ENCODE measurements at places on chromosomes 2 and 18.

GRCh38 chr2:197086500-197086899 is 160.0 kb upstream of the PGAP1 start:
- no peak for DNase-seq

DNA sequence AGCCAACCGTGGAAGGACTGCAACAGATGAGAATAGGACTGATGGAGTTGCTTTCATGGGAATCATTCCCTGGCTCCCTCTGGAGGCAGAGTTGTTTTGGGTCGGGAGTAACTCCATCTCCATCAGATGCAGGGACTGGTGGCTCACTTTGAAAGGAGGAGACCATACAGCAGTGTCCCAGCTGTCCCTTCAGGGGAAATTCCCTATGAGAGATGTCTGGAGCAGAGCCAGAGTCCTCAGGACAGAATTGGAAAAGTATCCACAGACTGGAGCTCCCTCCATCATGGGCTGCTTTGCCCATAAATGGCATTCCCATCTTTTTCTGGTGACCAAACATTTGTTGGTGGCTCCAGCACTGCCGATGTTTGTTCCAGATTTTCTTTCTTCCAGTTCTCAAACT is 144.3 kb downstream of the NCK2 start:
- no peak for DNase-seq

DNA sequence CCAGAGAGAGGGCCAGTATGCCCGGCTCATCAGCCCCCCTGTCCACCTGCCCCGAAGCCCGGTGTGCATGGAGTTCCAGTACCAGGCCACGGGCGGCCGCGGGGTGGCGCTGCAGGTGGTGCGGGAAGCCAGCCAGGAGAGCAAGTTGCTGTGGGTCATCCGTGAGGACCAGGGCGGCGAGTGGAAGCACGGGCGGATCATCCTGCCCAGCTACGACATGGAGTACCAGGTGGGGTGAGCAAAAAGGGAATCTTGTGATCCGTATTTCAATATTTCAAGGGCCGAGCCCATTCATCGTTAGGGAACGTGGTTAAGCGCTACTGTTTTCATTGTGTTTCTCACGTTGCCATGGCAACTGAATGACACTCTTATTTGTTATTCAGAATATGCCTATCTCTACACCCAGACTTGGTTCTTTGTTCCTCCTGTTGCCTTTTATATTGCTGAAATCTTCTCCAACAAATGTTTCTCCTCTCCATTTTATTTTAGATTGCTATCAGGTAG is 81.5 kb downstream of the NRP2 start:
- no peak for DNase-seq

DNA sequence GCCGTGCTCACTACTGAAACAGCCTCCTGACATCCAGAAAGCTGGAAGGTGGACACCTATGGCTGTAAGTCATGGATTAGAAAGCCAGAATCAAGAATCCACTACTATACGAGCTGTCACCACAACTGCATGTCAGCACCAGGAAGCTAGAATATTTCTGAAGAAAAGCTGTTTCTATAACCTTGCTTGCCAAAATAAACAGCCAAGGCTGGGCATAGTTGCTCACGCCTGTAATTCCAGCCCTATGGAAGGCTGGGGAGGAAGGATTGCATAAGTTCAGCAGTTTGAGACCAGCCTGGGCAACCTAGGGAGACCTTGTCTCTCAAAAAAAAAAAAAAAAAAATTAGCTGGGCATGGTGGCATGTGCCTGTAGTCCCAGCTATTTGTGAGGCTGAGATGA is 96.3 kb upstream of the GAREM1 start:
- DNase-seq, result no peak

DNA sequence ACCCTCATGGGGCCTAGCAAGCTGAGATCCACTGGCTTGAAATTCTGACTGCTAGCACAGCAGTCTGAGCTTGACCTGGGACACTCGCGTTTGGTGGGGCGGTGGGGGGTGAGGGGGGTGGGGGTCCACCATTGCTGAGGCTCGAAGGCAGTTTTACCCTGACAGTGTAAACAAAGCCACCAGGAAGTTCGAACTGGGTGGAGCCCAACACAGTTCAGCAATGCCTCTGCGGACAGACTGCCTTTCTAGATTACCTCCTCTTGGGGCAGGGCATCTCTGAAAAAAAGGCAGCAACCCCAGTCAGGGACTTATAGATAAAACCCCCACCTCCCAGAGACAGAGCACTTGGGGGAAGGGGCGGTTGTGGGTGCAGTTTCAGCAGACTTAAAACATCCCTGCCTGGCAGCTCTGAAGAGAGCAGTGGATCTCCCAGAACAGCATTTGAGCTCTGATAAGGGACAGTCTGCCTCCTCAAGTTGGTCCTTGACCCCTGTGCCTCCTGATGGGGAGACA is 149.7 kb upstream of the TANK start:
- no peak for DNase-seq

DNA sequence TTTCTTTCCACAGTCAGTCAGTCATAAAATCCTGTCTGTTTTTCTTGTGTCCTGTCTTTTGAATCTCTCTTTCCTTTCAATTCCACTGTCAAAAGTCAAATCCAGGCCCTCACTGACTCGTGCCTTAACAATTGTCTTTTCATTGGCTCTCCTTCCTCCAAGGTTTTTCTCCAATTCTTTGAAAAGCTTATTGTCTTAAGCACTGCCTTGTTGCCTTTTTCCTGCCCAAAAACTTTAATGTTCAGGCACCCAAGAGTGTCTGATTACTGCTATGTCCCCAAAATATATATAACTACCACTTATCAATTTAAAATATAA is 13.9 kb upstream of the SULT1C4 start:
- no peak for DNase-seq

DNA sequence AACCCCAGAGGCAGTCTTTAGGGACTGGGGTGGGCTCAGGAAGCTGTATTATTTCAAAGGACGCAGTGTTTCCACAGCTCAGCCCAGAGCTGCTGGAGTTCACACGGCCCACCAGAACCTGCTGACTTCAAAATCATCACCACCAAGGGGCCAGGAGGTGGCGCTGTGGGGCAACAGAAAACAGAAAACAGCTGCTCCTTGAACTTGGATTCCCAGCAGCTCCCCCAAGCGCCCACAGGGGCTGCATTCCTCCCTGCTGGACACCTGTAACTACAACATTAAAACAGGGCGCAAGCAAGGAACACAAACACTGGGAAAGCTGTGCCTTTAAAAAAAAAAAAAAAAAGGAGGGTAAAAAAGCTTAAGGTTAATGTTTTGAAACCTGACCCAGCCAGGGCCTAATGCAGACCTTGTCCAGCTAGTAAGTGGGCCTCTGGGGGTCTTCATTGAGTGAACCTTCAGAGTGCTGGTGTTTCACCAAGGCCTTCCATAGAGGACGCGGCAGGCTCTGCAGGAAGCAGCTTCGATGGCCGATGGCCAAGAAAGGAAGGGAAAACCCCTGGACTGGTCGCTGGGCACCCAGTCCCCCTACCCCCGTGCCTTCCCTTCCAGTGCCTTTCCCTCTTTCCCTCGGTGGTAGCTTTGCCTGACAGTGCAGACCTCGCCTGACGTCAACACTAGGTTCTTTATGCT is 25.9 kb downstream of the MLPH start:
- peak; percentile 80 for DNase-seq

GRCh38 chr2:24821433-24821891 is 28.2 kb downstream of the CENPO start:
- DNase-seq, result no peak

GRCh38 chr2:176960736-176961520 is 251.7 kb upstream of the HNRNPA3 start:
- DNase-seq, result no peak

- no peak for DNase-seq
Measured at GRCh38 chr2:229153267-229153666, 117.8 kb downstream of the PID1 start.

- no peak for DNase-seq
Measured at GRCh38 chr18:73283032-73283431, 415.2 kb upstream of the NETO1 start.

- DNase-seq, result no peak
Measured at GRCh38 chr2:218867900-218868299, 8.3 kb downstream of the WNT6 start.

GRCh38 chr2:182228741-182229140 is 198.1 kb downstream of the PDE1A start:
- DNase-seq, result no peak

DNA sequence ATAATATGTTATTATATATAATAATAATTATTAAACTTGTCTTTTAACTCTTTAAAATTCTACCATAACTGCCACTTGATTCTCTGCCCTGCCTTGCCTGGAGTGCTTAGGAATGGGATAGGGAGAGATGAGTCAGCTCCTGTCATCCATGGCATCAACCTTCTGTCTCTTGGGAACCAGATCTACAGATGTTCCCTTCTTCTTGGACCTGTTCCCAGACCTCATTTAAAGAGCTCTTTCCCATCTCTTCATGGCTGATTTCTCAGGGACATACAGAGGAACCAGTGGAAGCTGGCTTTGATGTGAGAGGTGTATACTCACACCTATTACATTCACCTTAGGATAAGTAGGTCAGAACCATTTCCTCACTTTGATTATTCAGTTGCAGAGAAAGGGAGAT is 155.3 kb upstream of the MYO3B start:
- DNase-seq, result no peak

DNA sequence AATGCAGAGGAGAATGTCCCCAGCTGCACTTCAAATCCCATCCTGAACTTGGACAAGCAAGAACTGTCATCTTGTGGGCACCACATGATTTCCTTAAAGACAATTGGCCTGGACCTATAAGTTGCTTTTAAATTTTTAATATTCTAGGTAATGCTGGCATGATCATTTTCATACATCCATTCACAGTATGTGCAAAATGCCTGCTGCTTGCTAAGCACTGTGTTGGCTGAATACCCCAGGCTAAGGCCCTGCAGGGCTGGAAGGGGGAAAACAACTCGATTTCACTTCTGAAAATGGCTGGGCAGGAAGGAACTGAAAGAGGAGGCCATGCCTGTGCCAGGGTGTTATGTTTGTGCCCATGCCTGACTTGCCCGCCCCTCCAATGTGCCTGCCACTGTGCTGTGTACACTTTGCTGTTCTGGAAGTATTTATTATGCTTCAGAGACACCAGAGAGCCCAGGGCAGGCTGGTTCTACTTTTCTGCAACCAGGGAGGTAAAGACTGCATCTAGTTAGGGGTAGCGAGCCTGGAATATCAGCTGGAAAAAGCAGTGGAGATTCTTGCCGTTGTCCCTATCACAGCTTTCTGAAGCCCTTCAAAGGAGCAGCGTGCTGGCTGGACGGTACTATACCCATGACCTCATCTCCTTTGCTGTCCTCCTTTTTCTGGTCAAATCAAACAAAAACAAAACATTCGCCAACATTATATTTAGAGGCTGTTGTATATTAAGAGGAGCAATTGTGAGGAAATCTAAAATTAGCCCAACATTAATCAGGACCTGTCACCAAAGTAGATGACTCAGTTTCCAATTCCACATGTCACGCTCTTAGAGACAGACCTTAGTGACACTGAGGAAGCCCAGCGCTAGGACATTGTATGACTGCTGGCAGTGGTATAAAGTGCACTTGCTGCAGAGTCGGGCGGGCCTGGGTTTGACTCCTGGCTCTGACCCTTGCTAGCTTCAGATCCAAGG is 158.1 kb downstream of the DDX1 start:
- no peak for DNase-seq

DNA sequence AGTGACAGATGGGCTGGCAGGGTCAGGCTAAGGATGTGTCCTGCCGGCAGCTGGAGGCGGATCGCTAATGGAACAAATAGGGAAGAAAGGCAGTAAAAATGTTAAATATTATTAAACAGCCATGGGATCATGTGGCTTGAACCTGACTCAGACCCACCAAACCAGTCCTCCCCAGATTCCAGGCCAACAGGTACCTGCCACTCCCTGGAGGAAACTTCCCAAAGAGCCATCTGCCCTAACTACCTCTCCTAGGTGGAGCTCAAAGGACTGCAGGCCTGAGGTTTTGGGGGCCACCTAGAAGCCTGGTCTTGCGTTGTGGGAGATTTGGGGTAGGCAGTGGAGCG is 34.3 kb downstream of the CIB4 start:
- DNase-seq, result no peak

- DNase-seq, result no peak
Measured at GRCh38 chr2:31428001-31428418, 13.5 kb upstream of the XDH start.

DNA sequence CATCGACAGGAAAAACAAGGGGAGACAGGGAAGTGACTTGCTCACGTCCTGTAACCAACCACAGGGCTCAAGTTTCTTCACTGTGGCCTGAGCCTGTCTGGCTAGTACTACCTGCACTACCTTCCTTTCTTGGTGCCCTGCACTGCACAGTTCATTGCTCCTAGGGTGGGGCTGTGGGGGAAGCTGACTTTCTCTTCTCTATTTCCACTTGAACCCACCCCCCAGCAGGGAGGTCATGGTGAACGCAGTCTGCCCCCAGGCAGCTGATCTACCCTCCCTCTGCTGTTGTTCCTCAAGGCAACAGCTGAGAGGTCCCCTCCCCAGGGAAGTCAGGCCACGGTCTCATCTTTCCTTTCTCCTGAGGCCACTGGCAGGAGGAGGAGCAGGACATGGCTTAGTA is 532.1 kb downstream of the SOX11 start:
- no peak for DNase-seq

DNA sequence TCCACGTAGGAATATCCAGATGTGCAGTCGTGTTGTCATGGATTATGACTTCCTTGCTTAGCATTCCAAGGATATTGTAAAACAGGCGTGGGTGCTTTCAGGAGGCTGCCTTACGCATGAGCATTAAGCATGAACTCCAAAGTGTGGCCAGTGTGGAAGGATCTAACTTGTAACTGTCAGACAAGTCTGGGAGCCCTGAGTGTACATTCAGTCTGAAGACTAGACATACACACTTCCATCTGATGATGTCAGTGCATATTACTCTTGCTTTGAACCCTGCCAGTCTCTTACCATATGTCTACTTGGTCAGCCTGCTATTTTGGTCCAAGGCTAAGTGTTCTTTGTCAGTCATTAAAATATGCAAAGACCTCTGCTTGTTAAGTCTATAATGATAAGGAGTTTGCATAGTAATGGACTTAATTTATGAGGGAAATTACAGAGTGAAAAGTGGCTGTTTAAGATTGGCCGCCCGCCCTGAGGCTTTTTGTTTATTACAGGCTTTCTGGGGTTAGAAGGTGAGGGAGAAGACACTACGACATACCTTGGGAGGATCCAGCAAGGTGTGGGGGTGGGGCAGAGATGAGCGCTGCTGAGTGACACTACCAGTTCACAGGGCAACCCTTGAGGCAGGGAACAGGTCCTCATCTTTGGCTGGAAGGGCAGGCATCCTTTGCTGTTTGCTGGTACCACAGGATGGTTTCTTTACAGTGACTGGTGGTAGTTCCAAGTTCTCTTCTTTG is 48.3 kb downstream of the CABLES1 start:
- no peak for DNase-seq

All from activated T-cell treated with anti-CD3 and anti-CD28 coated beads, Interleukin-2, amount 50 U/mL, for 1 hour (primary cell).